Right atrium auricular region (tissue), 2 donors: ENCODE measurements at places on chromosomes 5 and 9. TPM values are rescaled to one million over a fixed set of nuclear protein-coding genes. Genes with fewer than 3 reads are reported as not detected.

The SPATA31A3 gene
- total RNA-seq: not detected

The SPTLC1 gene
- 41.8 TPM for total RNA-seq

DNA sequence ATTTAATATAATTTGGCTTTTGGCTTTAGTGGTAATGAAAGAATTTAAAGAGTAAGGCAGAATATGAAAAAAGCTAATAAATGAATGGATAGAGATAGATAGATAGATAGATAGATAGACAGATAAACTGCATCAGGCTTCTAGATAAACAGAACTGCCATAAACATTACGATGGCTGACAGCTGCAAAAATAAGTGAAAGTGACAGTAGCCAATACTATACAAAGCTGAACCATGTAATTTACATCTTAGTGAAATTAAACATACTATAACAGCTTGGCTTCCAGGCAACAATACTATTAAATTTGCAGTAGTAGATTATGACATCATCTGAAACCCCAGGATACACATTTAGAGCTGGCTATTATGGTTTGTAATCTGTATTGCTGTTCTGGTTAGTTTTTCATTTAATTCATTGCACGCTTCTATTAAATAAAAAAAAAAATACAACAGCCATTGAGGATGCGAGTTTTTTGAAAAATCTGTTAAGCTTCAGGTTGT is 1354.8 kb downstream of the PTPRD start:
- H3K4me1 ChIP-seq: no peaks in the 10 kb centered on the region
- no peak for DNase-seq
- H3K36me3 ChIP-seq: no peaks in the 10 kb centered on the region

GRCh38 chr5:18333841-18334240 is 699.6 kb downstream of the TAF11L14 start:
- no peaks in the 10 kb centered on the region for H3K36me3 ChIP-seq
- H3K27ac ChIP-seq: no peak overlapping the region
- no peaks in the 10 kb centered on the region for H3K4me1 ChIP-seq
- H3K4me3 ChIP-seq: no peak overlapping the region
- H3K27me3 ChIP-seq: no peaks in the 10 kb centered on the region

GRCh38 chr9:113817171-113817570 is 58.9 kb upstream of the ZNF618 start:
- no peak overlapping the region for H3K4me3 ChIP-seq
- H3K27ac ChIP-seq: no peak overlapping the region
- DNase-seq: no peak

- no peak overlapping the region for H3K4me3 ChIP-seq
- peak overlapping the region; percentile 51 for H3K27ac ChIP-seq
- DNase-seq: no peak
Observed at GRCh38 chr9:116795821-116796220, 108.7 kb downstream of the TRIM32 start.

DNA sequence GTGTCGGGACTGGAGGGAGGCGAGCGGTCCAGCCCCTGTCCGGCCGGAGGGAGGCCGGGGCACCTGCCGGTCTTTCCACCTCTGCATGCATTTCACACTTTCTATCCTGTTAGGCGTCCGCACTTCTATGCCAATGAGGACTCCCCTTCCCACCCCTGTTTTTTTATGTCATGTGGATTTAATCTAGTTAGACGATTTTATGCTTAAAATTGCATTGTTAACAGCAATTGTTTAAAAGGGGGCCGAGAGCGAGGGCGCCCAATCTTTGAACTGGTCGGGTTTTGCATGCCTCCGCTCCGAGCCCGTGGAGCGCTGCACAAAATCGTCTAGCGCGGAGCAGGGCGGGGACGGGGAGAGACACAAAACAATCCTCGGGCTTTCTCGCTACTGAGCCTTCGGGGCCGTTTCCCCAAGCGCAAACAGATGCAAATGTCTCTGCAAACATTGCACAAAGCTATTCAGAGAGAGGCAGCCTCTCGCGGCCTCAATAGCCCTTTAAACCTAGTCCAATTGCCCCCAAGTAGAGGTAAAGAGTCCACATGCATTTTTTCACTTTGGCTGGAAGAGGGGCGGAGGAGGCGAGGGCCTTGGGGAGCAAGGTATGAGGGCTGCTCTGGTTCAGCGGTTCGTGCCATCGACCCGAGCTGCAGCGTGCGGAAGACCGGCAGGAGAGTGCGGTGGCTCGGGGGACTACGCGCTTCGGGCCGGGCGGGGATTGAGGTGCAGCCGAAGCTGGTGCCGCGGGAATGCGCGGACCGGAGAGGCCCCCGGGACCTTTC is 37.5 kb upstream of the TIFAB start:
- H3K36me3 ChIP-seq: no peaks in the 10 kb centered on the region
- no peak overlapping the region for H3K27ac ChIP-seq

GRCh38 chr5:132601071-132601728 is 44.4 kb downstream of the RAD50 start:
- H3K36me3 ChIP-seq: peaks cover 28% of the 10 kb centered on the region
- no peak overlapping the region for H3K27ac ChIP-seq

DNA sequence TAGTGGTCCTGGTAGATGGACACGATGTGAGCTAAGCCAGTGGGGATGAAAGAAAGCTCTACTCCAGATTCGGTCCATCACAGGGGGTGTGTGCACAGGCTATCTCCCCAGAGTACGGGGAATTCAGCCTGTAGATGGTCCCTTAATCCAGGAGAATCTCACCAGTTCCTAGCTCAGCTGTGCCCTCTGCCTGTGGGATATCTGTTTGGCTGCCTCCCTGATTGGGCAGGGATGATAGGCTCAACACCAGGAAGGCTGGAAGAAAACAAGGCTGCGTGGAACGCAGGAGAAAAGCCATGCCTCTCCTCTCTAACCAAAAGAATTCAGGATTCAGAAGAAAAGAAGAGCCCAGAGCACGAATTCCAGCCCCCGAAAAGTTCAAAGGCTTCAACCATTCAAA is 40.9 kb downstream of the VLDLR start:
- no peak overlapping the region for H3K4me3 ChIP-seq
- no peak for DNase-seq
- no peaks in the 10 kb centered on the region for H3K27me3 ChIP-seq

DNA sequence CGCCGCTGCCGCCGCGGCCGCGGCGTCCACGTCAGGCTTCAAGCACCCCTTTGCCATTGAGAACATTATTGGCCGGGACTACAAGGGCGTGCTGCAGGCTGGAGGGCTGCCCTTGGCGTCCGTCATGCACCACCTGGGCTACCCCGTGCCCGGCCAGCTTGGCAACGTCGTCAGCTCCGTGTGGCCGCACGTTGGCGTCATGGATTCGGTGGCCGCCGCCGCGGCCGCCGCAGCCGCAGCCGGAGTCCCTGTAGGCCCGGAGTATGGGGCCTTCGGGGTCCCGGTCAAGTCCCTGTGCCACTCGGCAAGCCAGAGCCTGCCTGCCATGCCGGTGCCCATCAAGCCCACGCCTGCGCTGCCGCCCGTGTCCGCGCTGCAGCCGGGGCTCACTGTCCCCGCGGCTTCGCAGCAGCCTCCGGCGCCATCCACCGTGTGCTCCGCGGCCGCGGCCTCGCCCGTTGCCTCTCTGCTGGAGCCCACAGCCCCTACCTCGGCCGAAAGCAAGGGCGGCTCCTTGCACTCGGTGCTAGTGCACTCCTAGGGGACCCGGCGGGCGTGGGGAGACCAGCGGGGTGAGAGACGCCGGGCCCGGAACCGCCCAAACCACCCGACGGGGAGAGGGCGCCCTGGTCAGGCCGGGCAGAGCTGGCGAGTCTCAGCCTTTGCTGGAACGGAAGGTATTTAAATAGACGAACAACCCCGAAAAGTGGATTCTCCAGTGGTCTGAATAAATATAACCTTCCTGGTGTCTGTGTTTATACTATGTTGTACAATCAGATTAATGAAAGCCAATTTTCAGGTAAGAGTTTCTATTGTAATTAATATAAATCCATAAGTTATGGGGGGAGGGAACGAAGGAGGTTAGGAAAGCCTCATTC is 1.2 kb downstream of the FOXB2 start:
- no peak overlapping the region for H3K27ac ChIP-seq
- no peak for DNase-seq
- H3K4me1 ChIP-seq: peaks cover 45% of the 10 kb centered on the region
- peaks cover 73% of the 10 kb centered on the region for H3K27me3 ChIP-seq
- no peak overlapping the region for H3K4me3 ChIP-seq

DNA sequence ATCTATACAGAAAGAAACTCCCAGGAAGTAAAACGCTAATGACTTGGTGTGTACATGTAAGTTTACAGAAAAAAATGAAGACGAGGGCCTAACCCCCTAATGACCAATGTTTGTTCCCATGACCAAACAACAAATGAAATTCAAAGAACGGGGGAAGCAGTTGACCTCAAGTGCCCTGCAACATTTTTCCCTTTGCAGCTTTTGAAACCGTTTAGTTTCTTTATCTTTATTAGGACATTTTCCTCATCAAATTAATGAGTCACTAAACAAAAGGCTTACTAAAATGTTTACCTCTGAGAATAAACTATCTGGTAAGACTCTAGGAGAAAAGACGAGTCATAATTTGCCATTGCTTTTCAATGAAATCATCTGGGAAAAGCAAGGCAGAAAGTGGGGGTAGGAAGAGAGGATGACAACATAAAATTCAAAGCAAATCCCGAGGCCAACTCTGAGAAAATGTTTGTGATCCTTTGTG is 57.4 kb downstream of the LHFPL2 start:
- H3K36me3 ChIP-seq: no peaks in the 10 kb centered on the region
- no peaks in the 10 kb centered on the region for H3K27me3 ChIP-seq
- H3K4me3 ChIP-seq: no peak overlapping the region
- DNase-seq: no peak
- H3K4me1 ChIP-seq: peaks cover 66% of the 10 kb centered on the region

DNA sequence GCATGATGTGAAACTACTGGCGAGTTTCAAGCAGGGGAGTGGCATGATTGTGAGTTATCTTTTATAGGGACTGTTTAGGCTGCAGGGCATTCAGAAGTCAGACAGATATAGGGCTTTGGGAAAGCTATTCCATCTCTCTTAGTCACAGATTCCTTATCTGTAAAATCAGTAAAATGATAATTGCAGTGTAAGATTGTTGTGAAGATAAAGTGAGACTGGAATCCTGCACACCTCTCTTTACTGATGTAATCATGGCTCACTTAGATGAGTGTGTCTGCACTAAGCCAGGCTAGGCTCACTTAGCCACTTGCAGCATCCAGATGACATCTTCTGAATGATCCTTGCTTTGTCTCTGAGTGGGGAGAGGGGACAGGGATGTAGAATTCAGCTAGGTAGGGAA is 81.8 kb upstream of the MAMDC2 start:
- H3K4me1 ChIP-seq: no peaks in the 10 kb centered on the region
- H3K4me3 ChIP-seq: no peak overlapping the region
- H3K27me3 ChIP-seq: no peaks in the 10 kb centered on the region
- no peak for DNase-seq
- no peak overlapping the region for H3K27ac ChIP-seq

GRCh38 chr5:133423011-133423617 is 189.2 kb downstream of the FSTL4 start:
- peak; percentile 53 for DNase-seq
- no peak overlapping the region for H3K4me3 ChIP-seq
- no peaks in the 10 kb centered on the region for H3K4me1 ChIP-seq
- no peaks in the 10 kb centered on the region for H3K36me3 ChIP-seq

DNA sequence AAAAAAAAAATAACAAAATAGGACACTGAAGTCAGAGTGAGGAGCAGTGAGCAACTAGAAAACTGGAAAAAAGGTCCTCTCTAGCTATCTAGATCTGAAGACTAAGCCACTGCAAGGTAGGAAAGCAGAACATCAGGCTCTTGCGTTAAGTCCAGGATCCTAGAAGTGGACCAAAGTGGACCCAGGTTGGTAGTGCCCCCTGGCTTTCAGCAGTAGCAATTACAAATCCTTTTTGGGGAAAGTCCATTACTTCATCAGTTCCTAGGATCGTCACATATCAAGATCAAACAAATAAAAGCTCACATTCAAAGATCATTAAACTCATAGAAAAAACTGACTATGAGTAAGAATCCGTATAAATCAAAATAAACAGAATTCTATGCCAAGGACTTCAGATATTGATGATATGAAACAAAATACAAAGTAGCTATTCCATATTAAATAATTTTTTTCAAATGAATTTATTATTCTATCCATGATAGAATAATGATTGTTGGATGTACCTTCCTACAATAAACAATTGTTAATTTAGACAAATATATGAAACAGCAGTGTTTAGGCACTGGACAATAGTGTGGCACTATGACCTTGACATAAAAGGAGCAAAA is 6.5 kb upstream of the RICTOR start:
- H3K4me1 ChIP-seq: peaks cover 10% of the 10 kb centered on the region
- no peaks in the 10 kb centered on the region for H3K27me3 ChIP-seq
- H3K27ac ChIP-seq: no peak overlapping the region
- no peaks in the 10 kb centered on the region for H3K36me3 ChIP-seq
- H3K4me3 ChIP-seq: no peak overlapping the region
- DNase-seq: peak; percentile 70

DNA sequence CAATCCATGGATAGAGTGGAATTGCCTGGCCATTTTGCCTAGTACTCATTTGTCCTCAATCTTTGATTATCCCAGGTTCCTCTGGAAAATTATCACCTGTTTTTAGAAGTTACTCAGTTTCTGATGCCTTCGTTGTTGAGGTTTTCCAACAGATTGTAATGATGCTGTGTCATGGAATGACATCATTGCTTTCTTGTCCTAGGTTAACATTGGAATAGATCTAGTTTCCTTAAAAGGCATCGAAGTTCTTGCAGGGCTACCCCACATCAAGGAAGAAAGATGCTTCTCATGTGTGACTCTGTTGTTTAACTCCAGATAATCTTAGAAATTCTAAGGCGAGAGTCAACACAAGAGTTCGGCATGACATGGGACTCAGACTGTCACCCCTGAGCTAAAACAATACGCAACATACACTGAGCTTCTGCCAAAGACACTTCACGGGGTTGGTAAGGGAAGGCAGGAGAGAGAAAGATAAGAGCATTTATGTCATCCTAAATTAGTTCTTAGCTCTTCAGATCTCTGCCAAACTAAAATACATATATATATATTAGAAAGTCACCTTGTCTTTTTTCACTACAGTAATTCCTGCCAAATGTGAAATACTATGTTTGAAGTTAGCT is 293.2 kb upstream of the WWC1 start:
- no peaks in the 10 kb centered on the region for H3K4me1 ChIP-seq
- peak overlapping the region; percentile 41 for H3K27ac ChIP-seq
- H3K4me3 ChIP-seq: no peak overlapping the region
- H3K27me3 ChIP-seq: no peaks in the 10 kb centered on the region

GRCh38 chr9:38274800-38275199 is 117.7 kb upstream of the ALDH1B1 start:
- H3K4me3 ChIP-seq: no peak overlapping the region
- H3K36me3 ChIP-seq: no peaks in the 10 kb centered on the region
- no peak for DNase-seq
- no peaks in the 10 kb centered on the region for H3K4me1 ChIP-seq
- no peaks in the 10 kb centered on the region for H3K27me3 ChIP-seq
- no peak overlapping the region for H3K27ac ChIP-seq

DNA sequence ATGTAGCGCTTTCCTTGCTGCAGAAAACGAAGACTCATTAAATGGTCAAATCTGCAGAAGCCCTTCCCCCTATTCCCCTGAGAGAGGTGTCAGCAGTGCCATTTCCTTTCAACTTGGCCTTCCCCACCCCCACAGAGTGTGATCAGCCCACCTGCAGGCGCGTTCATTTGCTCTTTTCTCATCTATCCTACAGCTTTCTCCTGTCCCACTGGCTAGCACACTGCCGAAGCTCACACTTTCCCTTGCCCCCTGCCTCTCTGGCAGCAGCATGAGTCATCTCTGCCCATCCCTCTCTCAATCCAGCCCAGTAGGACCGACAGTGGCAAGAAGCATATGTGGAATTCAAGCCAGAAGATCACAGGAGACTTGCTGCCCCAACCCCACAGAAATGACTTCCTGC is 213.8 kb downstream of the FAM114A2 start:
- H3K36me3 ChIP-seq: no peaks in the 10 kb centered on the region
- no peak for DNase-seq
- no peak overlapping the region for H3K4me3 ChIP-seq
- no peak overlapping the region for H3K27ac ChIP-seq
- no peaks in the 10 kb centered on the region for H3K27me3 ChIP-seq
- no peaks in the 10 kb centered on the region for H3K4me1 ChIP-seq
